Stimulated activated CD8-positive, alpha-beta memory T cell treated with anti-CD3 and anti-CD28 coated beads, Interleukin-15, amount 100 ng/mL, for 24 hours (primary cell): ENCODE measurements at places on chromosomes 16 and 17.

DNA sequence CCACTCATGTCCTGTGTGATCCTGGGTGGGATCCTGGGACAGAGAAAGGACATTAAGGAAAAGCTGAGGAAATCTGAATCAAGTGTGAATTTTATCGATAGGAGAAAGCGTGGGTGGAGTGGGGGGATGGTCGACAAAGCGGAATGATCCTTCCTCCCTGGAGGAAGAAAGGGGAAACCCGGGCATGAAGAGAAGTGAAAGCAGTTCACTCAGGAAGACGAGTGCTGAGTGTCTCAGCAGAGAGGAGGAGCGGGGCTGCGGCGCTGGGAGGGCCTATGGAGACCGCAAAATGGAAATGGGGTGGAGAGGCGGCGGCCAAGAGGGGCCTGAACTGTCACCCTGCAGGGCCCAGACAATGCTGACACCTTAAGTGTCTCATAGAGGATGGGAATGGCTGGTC, 8.7 kb downstream of the ZDHHC7 start:
- DNase-seq, result no peak

GRCh38 chr16:55542459-55543082, 23.9 kb upstream of the CAPNS2 start:
- no peak for DNase-seq

DNA sequence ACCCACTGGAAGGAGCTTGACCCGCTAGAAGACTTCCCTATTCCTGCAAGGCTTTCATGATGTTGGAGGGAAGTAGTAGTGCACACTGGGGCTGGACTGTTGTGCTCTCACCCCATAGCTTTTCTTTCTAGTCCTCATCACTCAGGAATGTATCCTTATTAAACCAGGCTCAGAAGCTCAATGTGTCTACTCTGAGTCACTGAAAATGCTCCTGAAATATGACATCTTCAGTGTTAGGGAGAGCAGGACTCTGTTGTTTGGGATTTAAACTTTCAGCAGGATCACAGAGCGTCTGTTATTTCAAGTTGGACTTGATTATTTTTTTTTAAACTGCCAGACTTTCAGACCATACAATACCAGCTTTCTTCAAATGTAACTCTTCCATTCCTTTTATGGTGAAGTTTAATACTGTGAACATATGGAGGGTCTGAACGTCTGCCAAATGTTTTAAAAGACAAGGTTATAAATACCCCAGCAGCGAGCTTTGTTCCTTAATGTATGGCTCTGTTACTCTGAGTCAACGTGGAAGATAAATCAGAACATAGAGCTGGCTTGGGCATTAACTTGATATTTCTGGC, 257.5 kb downstream of the CDH11 start:
- no peak for DNase-seq

DNA sequence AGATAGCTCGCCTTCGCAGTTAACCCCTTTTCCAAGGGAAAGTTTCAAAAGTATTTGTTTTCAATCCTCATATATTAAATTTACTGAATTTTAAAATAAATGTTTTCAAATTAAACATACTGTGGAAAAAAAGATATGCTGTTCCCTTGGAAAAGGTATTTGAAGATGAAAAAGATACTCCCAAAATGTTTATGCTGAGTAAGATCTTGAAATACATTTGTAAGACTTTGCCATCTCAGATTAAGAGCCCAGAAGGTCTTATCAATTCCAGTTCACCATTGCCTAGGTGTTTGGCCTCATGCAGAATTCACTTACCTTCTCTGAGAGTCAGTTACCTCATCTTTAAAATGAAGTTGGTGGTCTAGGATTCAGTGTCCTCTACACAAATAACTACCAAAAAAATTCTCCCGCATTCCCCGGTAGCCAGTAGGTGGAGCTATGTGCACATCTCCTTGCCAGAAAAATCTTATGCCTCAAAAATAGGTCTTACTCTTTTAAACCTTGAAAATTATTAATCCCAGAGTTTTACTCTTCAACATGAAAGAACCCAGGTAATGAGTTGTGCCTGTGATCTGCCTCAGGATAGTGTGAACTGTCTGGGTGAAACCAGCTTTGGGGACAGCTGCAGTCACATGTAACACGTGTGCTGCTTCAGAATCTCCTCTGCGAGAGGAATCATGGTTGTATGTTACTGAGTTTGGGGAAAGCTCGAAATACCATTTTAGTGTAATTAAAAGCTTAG, 178.3 kb downstream of the MRTFB start:
- DNase-seq, result no peak

- DNase-seq, result no peak
Observed at GRCh38 chr17:81195941-81196495, 26.7 kb downstream of the CEP131 start.

DNA sequence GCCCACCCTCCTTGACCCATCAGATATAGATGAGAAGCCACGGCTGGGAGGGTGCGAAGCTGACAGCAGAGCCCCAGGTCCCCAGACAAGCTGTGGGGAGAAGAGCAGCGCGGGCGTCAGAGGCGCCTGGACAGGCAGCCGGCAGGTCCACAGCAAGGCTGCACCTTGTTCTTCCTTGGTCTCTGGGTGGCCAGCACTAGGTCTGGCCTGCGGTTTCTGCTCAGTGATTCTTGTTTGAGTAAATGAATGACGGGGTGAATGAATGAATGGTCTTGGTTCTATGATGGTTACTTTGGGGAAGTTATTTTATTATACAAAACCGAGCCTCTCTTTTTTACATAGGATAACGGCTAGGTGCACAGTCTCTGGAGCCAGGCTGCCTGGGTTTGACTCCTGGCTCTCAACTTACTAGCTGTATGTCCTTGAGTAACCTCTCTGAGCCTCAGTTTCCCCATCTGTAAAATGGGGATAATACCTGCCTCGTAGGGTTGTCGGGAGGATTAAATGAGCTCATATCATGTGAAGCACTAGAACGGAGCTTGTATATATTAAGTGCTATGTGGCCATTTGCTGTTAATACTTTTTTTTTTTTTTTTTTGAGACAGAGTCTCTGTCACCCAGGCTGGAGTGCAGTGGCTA, 86.1 kb downstream of the RAB11FIP4 start:
- no peak for DNase-seq
